ENCODE measurements at places on chromosomes 1 and 21.
A peak's percentile ranks its signal among the peaks of the same experiment; 100 is the strongest.

- no peak for DNase-seq
Observed at GRCh38 chr1:15207031-15207828, 39.8 kb upstream of the FHAD1 start.

DNA sequence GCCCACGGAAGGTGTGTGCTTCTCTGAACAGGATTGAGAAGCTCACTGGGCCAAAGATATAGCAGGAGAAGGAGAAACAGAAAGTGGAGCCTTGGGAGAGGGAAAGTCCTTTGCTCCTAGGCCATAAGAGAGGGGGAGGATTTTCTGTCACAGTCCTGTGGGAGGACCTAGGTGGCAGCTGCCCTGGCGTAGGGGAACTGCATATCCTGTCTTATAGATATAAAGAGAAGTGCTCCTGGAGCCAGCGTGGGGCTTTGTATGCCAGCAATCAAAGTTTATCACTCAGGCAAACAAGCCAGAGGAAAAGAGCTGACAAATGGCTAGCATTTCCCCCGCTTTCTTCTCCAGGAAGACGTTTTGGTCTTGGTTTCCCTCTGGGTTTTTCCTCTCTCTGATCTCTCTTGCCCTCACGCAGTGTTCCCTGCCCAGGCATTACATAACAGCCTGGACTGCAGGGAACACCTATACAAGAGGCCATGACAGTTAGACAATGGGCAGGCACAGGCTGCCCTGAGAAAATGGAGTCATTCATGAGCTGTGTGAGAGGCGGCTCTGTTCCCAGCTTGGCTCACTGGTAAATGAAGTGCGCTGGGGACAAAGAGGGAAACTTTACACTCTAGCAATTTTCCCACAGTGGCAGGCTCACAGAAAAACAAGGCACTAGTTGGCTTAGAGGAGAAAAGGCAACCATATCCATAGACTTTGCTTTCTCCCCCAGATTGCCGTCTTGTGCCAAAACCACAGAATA is 52.5 kb upstream of the ZNF648 start:
- DNase-seq, result no peak

GRCh38 chr1:205523891-205524793 is 19.7 kb downstream of the CDK18 start:
- DNase-seq, result peak; percentile 70

DNA sequence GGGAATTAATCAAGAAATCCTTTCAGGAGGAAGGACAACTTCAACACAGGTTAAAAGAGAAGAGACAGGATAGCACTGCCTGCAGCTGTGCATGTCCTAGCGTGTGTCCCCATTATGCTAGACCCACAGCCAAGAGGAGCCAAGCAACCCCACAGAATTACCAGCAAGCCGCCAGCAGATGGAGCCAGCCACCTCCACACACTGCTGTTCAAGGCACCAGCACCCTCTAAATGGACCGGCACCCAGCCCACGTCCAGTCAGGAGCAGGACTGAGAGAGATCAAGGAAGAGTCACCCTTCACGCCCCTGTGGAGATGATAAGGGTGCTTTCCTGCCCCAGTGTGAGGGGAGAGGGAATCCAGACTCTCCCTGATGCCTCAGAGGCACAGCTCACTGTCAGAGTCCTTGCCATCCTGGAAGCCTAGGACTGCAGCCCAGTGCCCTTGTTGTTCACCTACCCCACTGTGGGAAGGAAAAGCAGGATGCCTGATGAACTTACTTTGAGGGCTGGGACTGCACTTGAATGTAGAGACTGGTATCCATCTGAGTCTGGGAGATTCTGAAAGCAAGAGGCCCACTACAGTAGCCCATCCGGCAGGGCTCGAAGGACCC is 37.1 kb upstream of the CTTNBP2NL start:
- DNase-seq, result peak; percentile 77

GRCh38 chr1:34231441-34231840 is 54.7 kb downstream of the C1orf94 start:
- no peak for DNase-seq

DNA sequence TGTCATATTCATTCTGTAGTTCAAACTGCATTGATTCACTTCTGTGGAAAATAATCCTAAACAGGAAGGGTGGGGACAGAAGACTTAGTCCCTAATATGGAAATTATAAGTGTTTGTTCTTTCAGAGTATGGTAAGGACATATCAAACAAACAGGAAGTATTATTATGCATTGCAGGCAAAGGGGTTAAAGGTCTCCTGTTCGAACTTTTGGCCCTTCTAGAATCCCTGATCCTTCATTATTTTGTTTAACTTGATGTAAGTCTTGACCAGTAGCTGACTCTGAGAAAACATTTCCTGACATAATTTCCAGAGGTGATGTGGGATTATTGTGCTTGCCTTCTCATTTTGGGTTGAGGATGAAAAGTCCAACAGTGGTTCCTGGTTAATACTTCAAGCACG is 215.4 kb upstream of the ADGRL2 start:
- DNase-seq, result no peak

- no peak for DNase-seq
Observed at GRCh38 chr1:9595968-9596340, 7.2 kb downstream of the TMEM201 start.
